Activated naive CD4-positive, alpha-beta T cell treated with anti-CD3 and anti-CD28 coated beads, Interleukin-2, amount 50 U/mL, for 72 hours (primary cell): ENCODE measurements at places on chromosomes 3 and 15. TPM values are rescaled to one million over a fixed set of nuclear protein-coding genes. Genes with fewer than 3 reads are reported as not detected.
A peak's percentile ranks its signal among the peaks of the same experiment; 100 is the strongest.

GRCh38 chr3:30156586-30157498 is 449.6 kb upstream of the TGFBR2 start:
- no peak for DNase-seq

DNA sequence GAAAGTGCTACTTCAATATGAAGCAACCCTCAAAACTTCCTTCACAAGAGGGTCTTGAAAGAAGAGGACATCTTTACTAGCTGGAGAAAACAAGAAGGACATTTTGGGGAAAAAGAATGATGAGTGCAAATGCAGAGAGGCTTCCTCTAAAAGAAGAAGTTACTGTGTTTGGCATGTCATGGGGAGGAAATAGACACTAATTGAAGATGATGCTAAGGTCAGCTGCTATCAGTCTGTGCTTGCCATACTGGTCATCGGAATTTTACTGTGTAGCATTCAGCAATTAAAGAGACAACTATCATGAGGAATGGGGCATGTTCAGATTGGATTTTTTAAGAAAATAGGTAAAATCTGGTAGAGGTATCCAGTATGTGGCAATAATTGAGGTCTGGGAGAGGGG is 60.0 kb downstream of the THRB start:
- no peak for DNase-seq

- no peak for DNase-seq
Measured at GRCh38 chr3:59163953-59164352, 114.1 kb upstream of the CFAP20DC start.

Gene KLHL6
- total RNA-seq = 47.0 TPM

DNA sequence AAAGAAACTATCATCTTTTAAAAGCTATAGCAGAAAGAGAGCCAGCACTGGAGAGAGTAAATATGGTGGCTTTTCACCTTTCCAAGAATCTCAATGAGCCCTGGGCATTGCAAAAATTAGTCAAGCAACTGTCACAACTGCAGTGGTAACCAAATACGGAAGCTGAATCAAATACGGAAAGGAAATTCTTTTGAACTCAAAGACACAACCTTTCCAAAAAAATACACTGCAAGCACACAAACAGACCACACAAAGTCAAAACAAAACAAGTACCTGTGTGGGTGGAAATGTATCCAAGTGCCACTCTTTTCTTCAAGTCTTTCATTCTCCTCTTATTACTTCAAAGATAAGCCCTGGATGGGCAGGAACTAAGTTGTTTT is 17.6 kb downstream of the VGLL4 start:
- peak; percentile 23 for DNase-seq

GRCh38 chr15:60462027-60462426 is 16.9 kb downstream of the ICE2 start:
- no peak for DNase-seq

Gene PAQR5
- not detected for total RNA-seq

Gene ANKRD63
- not detected for total RNA-seq

Gene SLC12A1
- total RNA-seq = not detected

GRCh38 chr3:3141939-3142338 is 15.2 kb downstream of the TRNT1 start:
- no peak for DNase-seq

Gene CHL1
- not detected for total RNA-seq

Gene STAC
- not detected for total RNA-seq
